ENCODE measurements at places on chromosomes 5 and 9.

DNA sequence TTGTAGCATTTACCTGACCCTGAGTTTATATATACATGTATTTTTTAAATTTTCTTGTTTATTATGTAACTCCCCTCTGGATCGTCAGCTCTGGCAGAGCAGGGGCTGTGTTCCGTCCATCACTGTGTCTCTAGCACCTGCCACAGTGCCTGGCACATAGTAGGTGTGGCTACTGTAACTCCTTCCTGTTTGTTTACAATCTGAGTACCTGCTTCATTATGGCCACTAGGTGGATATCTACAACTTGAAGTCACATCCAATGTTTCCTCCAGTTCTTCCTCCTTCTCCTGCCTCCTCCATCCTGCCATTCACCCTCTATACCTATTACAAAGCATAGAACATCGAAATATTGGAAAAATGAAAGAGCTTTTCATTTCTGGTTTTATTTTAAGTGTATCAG lies 14.2 kb upstream of the PPP1R2B start:
- no peak for DNase-seq

- DNase-seq: no peak
Observed at GRCh38 chr5:154214371-154215106, 24.0 kb downstream of the GALNT10 start.

DNA sequence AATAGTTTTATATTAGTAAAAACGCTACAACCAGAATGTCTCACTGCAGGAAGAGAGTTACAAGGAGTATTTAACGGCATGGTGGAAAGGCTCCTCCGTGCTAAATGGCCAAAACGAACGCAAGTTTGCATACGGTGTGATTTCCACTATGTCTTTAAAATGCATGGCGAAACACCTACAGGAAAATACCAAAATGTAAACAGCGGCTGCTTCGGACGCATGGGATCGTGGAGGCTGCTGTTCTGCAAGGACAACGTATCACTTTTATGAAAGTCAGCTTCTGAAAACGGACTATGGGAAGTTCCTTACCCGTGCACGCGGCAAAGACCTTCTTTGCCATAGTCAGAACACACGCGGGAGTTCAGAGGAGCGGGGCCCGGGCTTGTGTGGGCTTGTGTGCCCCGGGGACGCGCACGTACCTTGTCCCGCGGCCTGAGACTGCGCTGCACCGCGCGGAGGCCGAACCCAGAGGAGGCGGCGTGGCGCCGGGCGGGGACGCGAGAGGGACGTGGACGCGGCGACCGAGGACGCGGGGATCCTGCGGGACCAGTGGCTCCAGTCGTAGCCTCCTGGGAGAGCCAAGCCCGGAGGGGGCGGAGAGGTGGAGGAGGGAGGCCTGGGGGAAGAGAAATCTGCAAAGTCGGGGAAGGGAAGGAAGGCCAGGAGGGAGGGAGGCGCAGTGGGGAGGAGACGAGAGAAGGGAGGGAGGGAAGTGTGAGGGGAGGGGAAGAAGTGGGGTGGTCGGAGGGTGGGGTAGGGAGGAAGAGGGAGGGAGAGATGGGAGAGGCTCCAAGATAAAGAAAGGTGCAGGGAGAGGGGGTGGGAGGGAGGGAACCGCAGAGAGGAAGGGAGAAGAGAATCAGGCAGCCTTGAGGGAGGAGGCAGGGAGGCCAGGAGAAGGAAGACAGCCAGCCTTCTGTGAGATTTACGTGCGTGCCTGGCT lies at the start of gene CMBL:
TSS of gene CMBL (minus strand) at position 697 of the 943 bp plus-strand sequence. CDS start 17,140 bp downstream, outside the sequence.
- DNase-seq: no peak

- no peak for DNase-seq
Observed at GRCh38 chr9:126436545-126437267, 110.1 kb downstream of the MVB12B start.

DNA sequence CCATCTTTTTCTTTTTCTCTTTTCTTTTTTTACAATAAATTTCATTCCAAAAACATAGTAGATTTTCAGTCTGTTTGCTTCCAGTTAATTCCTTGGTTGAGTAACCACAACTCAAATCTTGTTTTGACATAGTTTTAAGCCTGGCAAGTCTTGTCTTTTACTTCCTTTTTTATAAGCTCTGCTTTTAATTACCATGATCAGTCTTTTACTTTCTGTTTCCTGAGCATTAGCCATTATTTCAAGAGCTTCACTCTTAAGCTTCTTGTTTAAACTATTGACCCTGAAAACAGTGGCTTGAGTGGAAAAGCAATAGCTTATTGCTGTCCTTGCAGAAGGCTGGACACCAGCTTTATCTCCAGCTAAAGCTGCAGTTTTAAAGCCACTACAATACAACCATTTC lies 1363.3 kb downstream of the MAT2B start:
- DNase-seq: no peak

DNA sequence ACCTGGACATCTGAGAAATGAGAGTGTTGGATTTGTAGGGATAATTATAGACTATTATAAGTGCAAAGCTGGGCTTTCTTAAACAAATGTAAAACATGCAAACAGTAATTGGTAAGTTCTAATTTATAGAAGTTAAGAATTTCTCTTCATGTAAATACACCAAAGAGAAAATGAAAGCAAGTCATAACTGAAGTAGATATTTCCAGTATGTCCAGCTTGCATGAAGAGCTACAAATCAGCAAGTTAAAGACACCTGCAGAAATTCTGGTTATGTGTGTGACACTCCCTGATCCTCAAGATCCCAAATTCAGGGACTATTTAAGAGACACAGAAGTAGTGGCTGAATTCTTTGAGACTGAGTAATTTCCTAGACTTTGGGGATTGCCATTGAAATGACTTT lies 308.9 kb downstream of the TLE4 start:
- DNase-seq: no peak

- no peak for DNase-seq
Observed at GRCh38 chr5:120088836-120089235, 375.3 kb upstream of the PRR16 start.

DNA sequence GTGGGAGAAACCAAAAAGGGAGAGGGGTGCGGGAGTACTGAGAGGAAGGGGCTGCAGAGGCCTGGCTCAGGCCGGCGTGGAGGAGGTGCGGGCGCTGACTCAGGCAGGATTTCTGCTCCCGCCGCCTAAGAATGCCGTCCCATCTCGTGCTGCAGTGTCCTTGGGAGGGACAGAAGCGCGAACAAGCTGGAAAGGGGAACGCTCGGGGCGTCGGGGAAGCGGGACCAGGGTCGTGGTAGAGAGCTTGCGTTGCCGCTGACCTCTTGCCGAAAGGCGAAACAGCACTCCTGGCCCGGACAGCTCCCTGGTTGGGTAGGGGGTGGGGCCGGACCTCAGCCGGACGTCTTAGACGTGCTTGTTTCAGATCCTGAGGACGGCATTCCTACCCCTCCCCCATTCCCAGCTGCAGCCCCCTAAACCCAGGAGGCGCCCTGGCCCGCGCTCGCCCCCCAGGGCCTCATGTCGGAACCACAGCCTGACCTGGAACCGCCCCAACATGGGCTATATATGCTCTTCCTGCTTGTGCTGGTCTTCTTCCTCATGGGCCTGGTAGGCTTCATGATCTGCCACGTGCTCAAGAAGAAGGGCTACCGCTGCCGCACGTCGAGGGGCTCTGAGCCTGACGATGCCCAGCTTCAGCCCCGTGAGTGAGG lies 1.1 kb downstream of the RELL2 start:
- peak; percentile 67 for DNase-seq

- DNase-seq: no peak
Observed at GRCh38 chr5:159992566-159992965, 16.4 kb upstream of the TTC1 start.

DNA sequence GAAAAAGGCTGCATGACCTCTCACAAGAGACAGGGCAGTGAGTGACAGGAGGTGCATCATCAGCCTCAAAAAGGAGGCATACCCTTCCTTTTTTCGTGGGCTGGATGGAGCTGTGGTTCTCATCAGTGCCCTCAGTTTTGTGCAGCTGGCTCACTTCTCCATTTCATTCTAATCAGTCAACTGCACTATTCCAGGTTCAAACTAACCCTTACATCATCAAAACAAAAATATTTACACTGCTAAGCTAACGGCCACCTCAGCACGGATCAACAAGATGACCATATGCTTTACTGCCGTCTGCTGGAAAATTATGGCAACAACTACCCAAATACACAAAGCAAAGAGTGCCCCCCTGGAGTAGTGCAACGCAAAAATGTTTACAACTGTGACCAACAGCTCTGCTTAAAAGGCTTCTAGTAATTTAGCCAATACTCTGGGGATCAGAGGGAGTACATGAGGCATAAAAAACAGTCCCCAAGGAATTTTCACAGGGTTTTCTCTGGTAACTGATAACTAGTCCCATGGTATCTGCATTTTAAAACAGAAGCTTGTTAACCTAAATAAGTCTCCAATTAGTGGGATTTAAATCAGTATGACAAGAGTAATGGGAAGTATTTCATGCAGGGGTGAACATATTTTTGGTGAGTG lies 10.8 kb downstream of the KCNV2 start:
- no peak for DNase-seq

GRCh38 chr9:10008101-10008799 lies 604.6 kb downstream of the PTPRD start:
- DNase-seq: no peak

DNA sequence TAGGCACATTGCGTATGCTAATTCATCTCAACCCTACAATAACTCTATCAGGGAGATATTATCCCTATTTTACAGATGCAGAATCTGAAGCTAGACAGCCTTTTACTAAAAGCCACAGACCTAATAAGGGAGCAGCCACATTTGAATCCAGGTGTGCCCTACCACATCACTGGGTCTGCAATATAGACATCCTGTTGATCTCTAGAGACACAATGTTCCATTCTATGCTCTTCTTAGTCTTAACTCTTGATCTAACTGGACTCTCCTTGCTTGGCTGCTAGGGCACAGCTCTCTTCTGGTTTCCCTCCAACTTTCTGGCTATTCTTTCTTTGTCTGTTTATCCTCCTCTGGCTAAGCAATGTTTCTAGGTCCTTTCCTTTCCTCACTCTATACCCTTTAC lies 1.4 kb upstream of the SPATA6L start:
- DNase-seq: no peak

- DNase-seq: no peak
Observed at GRCh38 chr9:113793558-113793957, 82.6 kb upstream of the ZNF618 start.

DNA sequence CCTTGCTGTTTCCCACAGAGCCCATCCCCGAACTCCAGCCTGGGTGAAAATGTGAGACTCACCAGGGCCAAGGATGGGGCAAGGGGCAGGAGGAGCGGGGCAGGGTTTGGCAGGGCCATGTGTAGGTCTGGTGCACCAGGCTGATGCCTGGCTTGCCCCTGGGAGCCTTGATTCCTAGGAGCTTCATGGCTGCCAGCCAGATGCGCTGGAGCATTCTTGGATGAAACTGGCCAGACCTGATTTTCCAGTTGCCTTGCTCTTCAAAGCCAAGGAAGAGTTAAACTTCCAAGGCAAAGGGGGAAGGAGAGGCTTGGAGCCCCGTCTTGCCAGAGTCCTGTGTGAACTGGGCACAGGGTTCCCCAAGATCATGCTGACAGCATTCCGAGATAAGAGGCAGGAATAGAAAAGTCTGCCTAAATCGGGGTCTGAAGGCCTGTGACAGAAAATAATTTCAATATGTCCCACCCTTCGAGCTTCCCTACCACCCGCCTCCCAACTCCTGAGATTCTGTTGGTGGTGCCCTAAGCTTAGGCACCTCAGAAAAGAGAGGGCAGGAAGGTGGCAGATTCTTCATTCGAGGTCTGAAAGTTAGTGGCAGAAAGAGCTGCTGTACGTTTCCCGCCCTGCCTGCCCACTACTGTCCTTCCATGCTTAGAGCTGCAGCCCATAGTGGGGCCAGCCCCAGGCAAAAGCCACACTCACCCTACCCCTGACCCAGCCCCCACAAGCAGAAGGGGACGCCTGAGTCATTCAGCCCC lies 20.4 kb downstream of the FAT2 start:
- DNase-seq: no peak
